Stimulated activated CD8-positive, alpha-beta memory T cell treated with anti-CD3 and anti-CD28 coated beads, Interleukin-15, amount 100 ng/mL, for 48 hours (primary cell): ENCODE measurements at places on chromosomes 2 and 18.

DNA sequence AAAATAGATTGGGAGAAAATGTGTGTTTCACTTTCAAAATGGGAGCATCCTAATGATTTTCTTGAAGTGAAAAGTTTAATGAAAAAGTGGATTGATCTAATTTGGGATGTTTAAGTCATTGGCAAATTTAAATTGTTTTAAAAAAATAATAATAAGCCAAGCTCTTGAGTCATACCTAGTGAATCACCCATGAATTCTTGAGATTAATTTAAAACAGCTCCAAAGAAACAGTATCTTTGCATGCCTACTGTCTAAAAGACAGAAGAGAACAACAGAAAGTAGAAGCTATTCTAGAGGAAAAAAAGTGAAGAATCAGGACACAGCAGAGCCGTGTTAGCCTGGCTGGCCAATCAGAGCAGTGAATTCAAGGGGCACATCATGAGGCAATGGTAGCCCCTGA is 7.7 kb downstream of the ACVR1C start:
- DNase-seq, result no peak

- no peak for DNase-seq
Measured at GRCh38 chr2:100425573-100426383, 8.3 kb upstream of the CHST10 start.

DNA sequence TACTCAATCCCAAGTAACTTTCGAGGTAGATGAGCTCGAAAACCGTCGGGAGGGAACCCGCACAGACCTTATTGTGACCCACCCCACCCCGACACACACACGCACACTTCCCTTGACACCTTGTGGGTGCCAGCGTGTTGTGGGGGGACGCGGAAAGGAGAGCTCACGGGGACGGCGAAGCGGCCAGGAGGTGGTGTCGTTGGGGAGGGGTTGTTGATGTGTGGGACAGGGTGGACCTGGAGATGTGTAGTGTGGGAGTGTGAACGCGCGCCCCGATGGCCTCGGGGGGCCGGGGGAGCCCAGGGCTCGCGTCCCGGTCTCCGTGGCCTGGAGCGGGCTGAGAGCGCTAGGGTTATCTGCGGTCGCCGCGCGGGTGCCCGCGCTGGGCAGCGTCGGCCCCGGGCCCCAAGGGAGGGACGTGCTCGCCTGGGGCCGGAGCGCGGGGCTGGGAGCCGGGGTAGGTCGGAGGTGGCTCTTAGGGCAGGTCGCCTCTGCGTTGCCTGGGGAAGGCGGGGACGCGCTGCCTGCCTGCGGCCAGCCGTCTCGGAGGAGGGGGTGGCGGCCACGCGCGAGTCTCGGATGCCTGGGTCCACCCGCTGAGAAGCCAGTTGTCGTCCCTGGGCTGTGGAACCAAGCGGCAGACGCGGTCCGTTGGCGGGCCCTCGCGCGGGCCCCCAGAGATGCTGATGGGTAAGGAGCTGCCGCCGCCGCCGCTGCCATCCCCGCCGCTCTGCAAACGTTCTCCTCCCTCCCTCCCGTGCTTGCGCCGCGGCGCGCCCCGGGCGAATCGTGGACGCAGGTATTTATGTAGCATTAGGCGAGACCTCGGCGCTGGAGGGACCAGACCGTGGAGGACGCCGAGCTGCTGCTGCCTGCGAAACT is 1.6 kb downstream of the KLHL29 start:
- no peak for DNase-seq

GRCh38 chr2:47785986-47786385 is 3.0 kb downstream of the MSH6 start:
- DNase-seq, result no peak

GRCh38 chr2:235135990-235136561 is 184.3 kb downstream of the SH3BP4 start:
- peak; percentile 7 for DNase-seq

DNA sequence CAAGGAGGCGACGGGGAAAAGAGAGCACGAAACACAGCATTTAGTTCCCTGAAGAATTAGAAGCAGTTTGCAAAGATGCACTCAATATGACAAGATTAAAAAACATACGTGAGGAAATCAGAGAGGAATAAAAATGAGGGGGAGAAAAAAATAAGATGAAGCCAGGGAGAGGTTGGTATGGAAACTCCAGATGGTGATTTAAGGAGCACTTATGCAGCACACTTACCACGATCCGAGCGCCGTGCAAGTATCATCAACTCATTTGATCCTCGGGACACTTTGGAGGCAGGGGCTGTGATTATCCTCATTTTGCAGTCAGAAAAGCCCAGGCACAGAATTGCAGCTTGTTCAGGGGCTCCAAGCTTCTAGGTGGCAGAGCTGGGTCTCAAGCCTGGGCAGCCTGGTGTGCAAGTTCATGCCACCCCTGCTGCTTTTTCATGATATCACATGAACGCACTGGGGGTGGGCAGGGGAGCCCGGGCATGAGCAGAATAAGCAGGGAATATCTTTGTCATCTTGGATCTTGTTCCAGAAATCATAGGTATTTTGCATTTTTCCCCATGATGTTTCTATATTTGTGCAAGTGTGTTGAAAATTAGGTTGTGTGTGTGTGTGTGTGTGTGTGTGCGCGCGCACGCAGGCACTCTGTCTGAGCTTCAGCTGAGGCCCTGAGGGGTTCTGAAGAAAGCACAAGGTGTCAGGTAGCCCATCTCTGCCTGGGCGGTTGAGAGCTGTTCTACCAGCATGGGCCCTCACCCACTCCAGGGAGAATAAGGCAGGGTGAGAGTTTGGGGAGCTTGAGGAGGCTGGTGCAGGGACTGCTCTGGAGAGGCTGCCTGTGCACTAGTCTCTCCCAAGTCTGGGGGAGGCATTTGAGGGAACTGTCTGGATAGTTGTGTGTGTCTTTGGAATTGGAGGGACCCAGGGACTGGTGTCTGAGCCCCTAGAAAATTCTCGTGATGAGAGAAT is 25.0 kb upstream of the PDIA6 start:
- DNase-seq, result no peak

DNA sequence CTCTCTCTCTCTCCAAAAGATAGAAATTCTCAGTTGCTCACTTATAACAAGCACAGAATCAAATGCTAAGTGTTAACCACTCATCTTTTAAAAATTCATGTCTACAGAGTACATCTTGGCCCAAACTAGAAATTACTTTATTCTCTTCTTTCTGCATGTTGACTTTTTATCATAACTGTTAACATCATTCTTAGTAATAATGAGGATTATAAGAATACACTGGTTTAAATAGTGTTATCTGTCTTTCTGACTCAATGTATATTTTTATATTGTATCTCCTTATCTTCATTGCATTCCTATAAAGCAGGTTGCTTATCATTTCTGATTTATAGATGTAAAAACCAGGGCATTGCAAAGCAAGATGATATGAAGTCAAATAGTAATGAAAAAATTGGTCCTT is 17.8 kb upstream of the KLF7 start:
- no peak for DNase-seq

DNA sequence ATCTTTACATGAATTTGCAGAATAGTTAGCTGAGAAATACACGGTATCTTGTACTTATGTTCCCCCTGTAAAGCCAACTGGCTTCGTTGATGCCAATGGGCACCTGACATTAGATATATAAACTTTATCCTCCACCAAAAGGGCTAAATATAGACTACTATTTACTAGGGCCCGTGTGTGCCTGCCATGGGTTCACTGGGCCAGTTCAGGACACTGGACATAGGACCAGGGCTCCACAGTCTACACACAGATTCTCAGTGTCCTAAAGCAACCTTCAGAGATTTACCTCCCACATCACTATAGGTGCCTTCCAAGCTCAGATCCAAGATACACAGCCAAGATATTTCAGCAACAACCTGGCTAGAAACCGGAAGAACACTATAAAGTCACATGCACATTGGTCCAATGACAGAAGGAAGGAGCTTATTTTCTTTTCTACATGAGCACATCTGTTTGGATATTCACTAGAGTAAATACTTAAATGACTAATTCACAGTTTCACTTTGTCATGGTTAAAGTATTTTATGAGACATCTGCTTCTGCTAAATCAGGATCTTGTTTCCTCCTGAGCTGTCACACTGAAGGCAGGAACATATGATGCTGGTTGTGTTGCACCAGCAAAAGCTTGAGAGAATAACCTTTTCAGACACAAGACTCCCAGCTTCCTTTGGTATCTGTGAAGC is 95.1 kb downstream of the MYO5B start:
- no peak for DNase-seq

- no peak for DNase-seq
Measured at GRCh38 chr18:7566567-7567473, at the start of gene PTPRM. PTPRM (plus strand) TSS chr18:7567316; CDS start chr18:7567819, 503 bp downstream.

DNA sequence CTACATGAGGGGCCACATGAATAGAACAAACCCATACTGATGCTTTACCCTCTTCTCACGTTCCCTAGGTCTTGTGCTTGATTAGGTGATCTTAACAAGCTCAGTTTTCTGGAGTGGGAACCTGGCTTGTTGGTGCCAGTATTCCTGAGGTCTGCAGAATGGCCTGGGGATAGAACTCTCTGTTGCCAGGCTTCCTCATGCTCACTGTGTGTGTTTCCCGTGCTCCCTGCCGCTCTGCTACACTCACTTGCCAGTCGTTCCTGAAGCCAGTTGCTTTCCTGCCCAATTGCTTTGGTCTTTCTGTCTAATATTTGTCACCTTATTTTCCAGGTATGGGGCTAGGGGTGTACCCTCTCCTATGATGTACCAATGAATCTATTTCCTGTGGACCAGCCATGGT is 2111.5 kb upstream of the PIK3C3 start:
- DNase-seq, result no peak

DNA sequence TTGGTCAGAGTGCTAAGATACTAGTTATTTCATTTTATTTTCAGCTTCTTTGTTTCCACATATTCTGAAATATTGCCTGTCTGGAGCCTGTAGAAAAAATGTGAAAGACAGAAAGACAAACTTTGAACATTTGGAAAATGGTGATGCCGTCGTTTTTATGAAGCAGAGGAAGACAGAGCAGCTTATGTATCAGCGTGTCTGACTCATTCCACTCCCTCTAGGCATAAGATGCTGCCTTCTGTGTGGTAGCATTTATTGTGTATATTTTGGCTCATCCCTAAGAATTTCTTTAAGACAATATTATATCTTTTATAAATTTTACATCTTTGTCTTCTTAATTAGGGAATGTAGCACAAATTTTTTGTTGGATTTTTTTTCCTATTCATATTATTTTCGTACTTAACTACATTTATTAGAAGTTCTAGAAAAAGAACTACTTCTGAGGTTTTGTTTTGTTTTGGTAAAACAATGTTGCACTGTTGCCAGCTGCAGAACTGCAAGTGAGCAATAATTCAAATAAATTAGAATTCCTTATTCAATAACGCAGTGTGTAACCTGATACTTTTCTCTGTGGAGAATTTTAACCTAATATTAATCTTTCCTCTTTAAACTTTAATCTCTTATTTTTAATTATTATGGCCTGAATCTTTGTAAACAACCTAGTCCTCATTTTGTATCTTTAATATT is 300.4 kb downstream of the ZNF407 start:
- no peak for DNase-seq

GRCh38 chr2:39411181-39411944 is 25.7 kb downstream of the MAP4K3 start:
- DNase-seq, result no peak

- DNase-seq, result no peak
Measured at GRCh38 chr18:3347286-3347803, 85.4 kb downstream of the MYL12B start.

DNA sequence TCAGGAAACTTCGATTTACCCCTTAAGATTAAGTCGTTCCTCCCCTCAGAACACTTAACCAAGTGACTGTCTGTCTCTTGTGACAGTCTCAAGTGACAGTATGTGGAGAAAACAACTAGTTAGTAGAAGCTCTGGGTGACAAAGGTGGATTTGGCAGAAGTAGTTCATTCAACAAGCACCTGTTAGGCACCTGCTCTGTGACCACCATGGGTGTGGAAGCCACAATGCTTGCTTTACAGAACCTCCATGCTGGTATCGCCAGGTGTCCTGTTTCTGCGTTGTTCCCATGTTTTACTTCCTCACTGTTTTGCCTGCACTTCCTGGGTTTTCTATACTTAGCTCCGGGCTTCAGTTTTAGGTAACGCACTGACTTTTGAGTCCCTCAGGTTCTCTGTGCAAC is 337.4 kb upstream of the DCC start:
- DNase-seq, result no peak

GRCh38 chr18:10247742-10248082 is 206.7 kb upstream of the APCDD1 start:
- no peak for DNase-seq

DNA sequence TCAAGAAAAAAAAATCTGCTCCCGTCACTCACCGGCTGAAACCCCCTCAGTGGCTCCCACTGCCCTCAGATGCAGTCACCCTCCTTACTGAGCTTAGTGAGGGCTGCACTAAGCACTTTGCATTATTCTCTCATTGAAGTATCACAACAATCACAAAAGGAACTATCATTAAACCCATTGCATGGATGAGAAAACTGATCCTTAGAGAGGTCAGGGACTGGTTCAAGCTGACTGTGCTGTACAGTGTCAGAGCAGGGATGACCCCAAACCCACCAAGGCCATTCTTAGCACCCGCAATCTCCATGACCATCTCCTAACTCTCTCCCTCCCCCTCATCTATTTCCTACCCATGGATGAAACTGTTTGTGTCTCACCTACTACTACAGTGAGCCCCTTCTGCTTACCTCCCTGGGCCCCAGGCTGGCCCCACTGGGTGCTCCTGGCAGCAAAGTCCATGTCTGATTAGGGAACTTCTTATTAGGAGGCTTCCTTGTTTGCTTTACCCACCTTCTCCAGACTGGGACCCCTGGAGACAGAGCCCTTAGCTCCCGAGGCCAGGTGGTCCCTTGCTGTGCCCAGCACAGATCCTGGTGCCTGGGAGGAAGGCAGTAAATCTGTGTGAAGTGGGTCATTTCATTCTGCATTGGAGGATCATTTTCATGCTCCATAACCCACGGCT is 139.3 kb upstream of the ID2 start:
- DNase-seq, result no peak

GRCh38 chr2:171547256-171547655 is 25.0 kb downstream of the CYBRD1 start:
- DNase-seq, result no peak

- DNase-seq, result no peak
Measured at GRCh38 chr18:7492385-7492784, 74.7 kb upstream of the PTPRM start.

DNA sequence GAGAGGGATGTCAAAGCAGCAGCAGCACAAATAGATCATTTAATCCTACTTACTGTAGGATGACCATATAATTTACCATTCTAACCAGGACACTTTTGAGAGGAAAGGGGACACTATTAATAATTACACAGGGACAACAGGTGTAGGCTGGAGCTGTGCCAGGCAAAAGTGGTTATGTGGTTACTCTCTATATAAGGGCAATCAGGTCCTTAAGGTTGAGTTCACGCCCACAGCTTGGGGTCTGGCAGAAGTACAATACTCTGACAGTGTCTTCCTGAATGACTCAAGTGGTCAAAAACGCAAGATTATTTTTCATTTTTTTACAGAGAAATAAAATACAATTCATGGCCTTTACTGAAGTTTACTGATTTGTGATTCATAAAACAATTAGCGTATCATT is 2.8 kb downstream of the PREPL start:
- DNase-seq, result peak; percentile 47
